ENCODE measurements at places on chromosomes 7 and 10.

- no peak for DNase-seq
These were observed 4.3 kb downstream of the COPS6 start for GRCh38 chr7:100093054-100093453.

DNA sequence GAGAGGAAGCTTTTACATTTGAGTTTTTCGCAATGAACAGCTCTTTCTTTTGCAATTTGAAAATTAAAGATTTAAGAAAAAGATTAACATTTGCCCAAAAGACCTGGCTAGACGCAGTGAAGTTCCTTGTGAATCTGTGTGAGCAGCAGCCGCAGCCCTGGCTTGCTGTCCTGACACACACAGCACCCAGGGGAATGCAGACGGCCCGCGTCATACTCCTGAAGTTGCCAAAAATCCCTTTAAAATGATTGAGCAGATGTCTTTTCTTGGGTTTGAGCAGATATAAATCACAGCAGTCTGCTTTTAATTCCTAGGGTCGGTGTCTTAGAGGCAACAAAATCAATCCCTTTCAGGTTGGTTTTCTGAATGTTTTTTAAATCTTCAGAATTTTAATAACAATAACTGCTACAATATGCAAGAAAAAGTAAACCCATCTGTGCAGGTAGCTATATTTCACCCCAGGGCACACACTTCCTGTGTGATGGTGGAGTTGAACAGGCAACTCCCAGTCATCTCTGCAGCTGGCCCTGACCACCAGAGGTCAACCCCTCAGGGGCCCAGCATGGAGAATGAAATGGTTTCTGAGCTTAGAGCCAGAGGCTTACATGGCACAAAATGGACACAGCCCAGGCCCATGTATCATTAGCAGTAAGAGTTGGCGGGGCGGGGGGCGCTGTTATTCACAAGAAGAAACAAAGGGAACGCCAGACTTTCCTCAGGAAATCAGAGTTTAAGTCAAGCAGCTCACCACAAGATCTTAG is 32.2 kb upstream of the TRIL start:
- peak; percentile 88 for DNase-seq

- DNase-seq = no peak
These were observed 7.3 kb downstream of the ATP6V1F start for GRCh38 chr7:128869944-128870285.

DNA sequence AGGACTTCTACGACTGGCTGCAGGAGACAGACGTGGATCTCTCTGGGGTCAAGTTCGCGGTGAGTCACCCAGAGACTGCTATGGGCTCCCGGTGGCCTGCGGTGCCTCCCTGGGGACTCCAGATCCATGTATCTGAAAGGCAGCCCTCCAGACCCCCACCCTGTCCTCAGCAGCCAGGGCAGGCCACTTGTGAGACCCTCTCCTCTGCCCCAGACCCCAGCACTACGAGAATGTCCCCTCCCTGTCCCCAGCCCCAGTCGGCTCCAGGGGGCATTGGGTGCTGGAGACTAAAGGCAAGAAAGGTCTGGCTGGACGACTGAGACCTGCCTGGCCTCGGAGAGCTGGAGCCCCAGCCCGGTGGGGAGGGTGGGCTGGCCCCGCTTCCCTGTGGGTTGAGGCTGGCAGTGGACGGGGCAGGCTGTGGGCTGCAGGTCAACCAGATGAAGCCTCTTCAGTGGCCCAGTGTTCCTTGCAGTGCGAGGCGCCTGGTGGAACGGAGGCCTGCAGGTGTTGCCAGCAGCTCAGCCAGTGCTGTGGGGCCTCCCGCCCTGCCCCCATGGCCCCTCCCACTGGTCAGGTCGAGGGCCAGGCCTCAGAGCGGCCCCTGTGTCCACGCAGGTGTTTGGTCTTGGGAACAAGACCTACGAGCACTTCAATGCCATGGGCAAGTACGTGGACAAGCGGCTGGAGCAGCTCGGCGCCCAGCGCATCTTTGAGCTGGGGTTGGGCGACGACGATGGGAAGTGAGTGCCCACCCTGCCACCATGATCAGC is 13.8 kb downstream of the TMEM120A start:
- peak; percentile 80 for DNase-seq

DNA sequence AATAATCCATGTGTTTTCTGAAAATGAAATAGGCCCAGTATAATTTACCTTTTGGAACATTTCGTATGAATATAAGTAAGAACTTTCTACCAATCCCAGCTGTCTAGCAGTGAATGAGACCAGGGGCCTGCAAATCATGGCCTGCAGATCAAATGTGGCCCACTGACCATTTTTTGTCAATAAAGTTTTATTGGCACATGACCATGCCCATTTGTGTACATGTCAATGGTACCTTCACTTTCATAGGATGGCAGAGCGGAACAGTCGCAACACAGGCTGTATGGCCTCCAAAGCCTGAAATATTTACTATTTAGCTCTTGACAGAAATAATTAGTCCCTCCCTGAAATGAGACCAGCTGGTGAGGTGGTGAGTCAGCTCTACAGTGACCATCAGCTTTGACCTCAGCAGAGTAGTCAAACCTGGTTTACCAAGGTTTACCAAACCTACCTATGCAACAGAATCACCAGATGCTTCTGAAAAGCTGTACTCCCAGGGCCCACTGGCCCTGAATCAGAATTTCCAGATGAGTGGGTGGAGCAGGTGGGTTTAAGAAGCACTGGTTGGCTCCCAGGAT is 13.8 kb upstream of the C10orf90 start:
- no peak for DNase-seq

DNA sequence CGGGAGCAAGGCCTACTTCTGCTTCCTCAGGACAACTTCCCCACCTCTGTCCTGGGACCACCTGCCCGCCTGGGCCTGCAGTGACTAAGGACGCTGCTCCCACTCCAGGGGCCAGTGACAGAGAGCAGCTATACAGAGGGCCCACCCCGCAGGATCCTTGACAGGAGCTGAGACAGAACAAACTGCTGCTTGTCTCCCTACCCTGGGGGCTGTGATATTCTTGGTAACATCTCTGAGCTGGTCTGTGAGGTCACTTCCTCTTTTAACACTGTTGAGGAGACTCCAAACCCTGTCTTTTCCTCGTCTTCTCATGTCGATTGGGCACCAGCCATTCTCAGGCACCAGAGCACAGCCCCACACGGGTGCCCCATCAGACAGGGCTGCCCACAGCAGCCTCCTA is 6.9 kb upstream of the MRPS24 start:
- no peak for DNase-seq
